Breast epithelium (tissue), 4 donors: ENCODE measurements at places on chromosomes 3 and 15. TPM values are rescaled to one million over a fixed set of nuclear protein-coding genes. Genes with fewer than 3 reads are reported as not detected.
A peak's percentile ranks its signal among the peaks of the same experiment; 100 is the strongest.

- no peak for DNase-seq
- no peak overlapping the region for H3K27ac ChIP-seq
- no peak overlapping the region for H3K4me3 ChIP-seq
- peaks cover 41% of the 10 kb centered on the region for H3K27me3 ChIP-seq
- no peaks in the 10 kb centered on the region for H3K4me1 ChIP-seq
Measured at GRCh38 chr15:36884936-36885635, 215.3 kb downstream of the MEIS2 start.

DNA sequence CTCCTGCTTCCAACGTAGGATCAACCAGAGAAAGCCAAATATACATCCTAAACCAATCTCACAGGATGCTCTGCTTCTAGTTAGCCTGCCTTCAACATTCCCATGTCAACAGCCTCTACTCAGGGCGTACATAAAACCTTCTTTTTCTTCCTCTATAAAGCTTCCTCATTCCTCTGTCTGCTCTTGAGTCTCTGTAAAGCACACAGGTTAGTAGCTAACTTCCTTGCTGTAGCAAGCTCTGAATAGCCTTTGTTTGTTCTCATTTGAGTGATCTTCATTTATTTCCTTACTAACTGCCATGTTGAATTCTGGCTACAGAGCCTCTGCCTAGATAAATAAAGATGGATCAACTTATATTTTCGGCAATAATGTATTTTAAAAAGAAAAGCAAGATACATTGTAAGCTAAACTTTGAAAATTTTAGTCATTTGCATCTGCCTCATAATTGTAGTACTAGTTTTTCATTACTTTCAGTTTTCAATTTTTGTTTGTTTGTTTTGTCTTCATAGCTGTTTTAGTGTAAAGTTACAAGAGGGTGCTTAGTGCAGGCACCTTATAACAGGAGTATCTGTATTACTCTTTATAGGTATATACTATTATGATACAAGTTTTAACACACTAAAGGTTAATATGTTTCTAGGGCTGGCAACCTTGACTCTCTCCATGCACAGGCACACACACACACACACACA is 498.2 kb downstream of the PYDC2 start:
- H3K36me3 ChIP-seq: no peaks in the 10 kb centered on the region
- H3K27ac ChIP-seq: no peak overlapping the region
- no peaks in the 10 kb centered on the region for H3K27me3 ChIP-seq
- no peaks in the 10 kb centered on the region for H3K4me1 ChIP-seq
- DNase-seq: no peak

- no peaks in the 10 kb centered on the region for H3K36me3 ChIP-seq
- peaks cover 3% of the 10 kb centered on the region for H3K4me1 ChIP-seq
- no peak overlapping the region for H3K27ac ChIP-seq
Measured at GRCh38 chr3:113111011-113111707, 100.2 kb upstream of the BOC start.

DNA sequence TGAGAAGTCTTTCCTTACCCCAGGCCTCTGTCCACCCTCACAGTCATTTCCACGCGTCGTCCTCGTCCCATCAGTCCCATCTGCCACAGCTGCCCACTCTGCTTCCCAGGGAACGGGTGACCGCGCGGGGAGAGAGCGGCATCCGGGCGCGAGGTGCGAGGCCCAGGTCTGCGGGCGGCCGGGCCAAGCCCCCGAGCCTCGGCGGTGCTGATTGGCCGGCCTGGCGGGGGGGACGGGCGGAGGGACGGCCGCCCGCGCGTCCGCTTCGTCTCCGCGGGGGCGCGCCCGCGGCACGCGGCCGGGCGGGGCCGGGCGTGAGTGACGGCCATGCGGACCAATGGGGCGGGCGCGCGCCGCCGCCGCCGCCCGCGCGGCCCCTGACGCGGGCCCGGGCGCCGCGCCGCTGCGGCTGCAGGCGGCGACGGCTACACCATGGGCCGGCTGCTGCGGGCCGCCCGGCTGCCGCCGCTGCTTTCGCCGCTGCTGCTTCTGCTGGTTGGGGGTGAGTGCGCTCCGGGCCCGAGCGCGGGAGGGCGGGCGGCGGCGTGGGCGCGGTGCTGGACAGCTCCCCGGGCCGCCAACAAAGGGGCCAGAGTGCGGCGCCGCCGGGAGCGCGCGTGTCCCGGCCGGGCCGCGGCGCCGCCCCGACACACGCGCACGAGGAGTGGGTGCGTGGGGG is at the start of gene PODXL2:
Gene PODXL2, plus strand, starts transcription at position 398 of the 679 bp plus-strand sequence. Its CDS starts 35 bp downstream, at position 433.
- no peak within 1 kb of the TSS for H3K27ac ChIP-seq
- H3K4me3 ChIP-seq: peak within 1 kb of the TSS; percentile 57
- H3K4me1 ChIP-seq: peaks cover 9% of the 10 kb centered on the region
- no peak for DNase-seq
- no peaks in the 10 kb centered on the region for H3K36me3 ChIP-seq

DNA sequence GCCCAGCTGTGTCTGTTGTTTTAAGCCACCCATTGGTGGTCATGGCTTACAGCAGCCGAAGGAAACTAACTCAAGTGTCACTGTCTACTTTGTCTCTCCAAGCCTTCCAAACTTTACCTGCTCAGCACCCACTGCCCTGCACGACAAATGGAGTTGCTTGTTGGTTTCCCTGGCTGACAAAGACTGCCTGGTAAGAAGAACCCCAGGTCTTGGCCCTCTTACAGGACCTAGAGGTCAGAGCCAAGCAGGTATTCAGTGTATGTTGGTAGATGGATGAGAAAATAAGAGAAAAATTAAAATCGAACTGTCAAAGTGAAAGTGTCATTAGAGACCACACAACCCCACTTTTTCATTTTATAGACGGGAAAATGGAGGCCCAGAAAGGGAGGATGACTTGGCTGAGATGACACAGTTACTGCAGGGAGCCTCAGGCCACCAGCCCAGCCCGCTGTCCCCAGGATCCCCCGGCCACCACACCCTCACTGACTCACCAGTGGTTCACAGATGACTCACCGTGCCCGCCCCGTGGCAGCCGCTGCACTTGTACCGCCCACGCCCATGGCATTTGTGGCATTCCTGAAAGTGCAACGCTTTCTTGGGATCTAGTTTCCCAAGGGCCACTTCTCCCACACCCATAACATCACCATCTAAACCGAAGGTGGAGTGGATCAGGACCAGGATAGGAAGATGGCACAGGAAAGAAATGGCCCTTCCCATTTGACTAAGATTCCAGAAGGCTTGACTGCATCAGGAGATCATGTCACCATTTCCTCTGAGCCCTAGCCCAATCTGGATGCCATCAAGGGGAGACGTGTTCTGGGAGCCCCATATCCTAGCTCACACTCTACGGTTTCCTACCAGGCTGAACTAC is 15.2 kb downstream of the SSUH2 start:
- H3K4me3 ChIP-seq: no peak overlapping the region
- no peaks in the 10 kb centered on the region for H3K27me3 ChIP-seq
- peak; percentile 90 for DNase-seq
- H3K27ac ChIP-seq: no peak overlapping the region

DNA sequence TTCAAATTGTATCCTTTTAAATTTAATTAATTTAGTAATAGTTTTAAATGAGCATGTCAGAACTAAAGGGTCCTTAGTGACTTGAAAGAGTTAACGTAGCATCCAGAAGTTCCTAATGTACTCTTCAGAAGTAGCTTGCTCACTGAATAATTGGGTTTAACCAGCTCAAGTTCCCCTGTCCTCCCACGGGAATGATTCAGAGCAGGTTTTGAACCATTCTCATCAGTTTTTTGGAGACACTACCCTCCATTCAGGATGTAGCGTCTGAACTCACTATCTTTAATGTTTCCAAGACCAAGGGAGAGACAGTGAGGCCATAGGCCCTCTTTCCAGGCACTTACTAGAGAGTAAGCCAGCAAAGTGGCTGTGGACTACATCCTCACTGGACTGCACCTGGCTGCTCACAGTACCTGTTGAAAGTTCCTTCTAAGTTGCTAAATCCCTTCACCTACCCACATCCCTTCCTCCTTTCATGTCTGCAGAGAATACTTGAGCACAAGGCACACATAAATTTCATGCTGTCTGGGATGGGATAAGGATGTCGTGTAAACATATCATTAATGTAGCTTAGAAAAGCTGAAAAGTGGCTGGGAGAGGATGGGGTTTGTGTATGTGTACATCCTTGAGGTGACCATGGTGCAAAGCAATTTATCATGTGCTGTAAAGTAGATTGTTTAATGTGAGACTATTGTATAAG is 146.3 kb downstream of the PLCL2 start:
- no peaks in the 10 kb centered on the region for H3K27me3 ChIP-seq
- no peak overlapping the region for H3K4me3 ChIP-seq
- no peaks in the 10 kb centered on the region for H3K36me3 ChIP-seq
- H3K27ac ChIP-seq: no peak overlapping the region
- H3K4me1 ChIP-seq: no peaks in the 10 kb centered on the region

DNA sequence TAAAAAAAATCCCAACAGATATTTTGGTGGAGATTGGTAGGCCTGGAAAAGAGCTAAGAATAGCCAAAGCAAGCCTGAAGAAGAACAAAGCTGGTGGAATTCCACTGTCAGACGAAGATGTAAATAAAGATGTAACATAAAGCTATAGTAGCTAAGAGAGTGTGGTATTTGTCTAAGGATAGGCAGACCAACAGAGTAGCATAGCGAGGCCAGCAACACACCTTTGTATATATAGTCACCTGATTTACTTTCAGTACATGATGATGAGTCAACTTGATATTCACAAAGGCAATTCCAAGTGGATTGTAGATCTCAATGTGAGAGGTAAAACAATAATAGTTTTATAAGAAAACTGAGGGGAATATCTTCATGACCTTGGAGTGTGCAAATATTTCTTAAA is 53.6 kb upstream of the SYN2 start:
- DNase-seq: no peak
- no peaks in the 10 kb centered on the region for H3K4me1 ChIP-seq
- H3K4me3 ChIP-seq: no peak overlapping the region

The RTP3 gene
- not detected for total RNA-seq
